ENCODE measurements at places on chromosomes 13 and 19.
A peak's percentile ranks its signal among the peaks of the same experiment; 100 is the strongest.

- DNase-seq: no peak
Measured at GRCh38 chr13:68749796-68750195, 1357.8 kb upstream of the ATXN8OS start.

- DNase-seq: no peak
Measured at GRCh38 chr19:29694161-29694560, 20.9 kb downstream of the C19orf12 start.

GRCh38 chr19:16335226-16335625 lies 10.6 kb downstream of the KLF2 start:
- DNase-seq: no peak

- DNase-seq: no peak
Measured at GRCh38 chr19:45160870-45161737, at the start of gene NKPD1. Gene NKPD1, minus strand, starts transcription at chr19:45160982. Its CDS starts 832 bp downstream, at chr19:45160150.

DNA sequence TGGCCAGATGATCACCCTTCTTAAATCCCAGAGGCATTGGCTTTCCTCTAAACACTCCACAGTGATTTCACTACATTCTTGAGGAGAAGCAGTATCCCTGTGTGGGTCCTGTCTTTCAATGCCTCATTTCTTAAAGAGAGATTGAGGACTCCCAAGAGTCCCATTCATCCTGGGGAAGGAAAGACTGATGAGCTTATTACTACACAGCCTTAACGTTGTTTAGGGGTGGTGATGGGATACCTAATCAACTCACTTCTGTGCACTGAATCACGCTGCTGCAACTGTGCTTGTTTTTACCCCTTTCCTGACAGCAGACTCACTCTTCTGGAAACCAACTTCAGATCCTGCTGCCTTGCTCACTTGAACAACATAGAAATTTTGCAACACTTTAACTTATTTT lies 203.1 kb downstream of the RGCC start:
- no peak for DNase-seq

- DNase-seq: no peak
Measured at GRCh38 chr19:18656337-18657086, 19.7 kb downstream of the KLHL26 start.

- DNase-seq: no peak
Measured at GRCh38 chr19:3024870-3025548, 4.1 kb downstream of the TLE2 start.

DNA sequence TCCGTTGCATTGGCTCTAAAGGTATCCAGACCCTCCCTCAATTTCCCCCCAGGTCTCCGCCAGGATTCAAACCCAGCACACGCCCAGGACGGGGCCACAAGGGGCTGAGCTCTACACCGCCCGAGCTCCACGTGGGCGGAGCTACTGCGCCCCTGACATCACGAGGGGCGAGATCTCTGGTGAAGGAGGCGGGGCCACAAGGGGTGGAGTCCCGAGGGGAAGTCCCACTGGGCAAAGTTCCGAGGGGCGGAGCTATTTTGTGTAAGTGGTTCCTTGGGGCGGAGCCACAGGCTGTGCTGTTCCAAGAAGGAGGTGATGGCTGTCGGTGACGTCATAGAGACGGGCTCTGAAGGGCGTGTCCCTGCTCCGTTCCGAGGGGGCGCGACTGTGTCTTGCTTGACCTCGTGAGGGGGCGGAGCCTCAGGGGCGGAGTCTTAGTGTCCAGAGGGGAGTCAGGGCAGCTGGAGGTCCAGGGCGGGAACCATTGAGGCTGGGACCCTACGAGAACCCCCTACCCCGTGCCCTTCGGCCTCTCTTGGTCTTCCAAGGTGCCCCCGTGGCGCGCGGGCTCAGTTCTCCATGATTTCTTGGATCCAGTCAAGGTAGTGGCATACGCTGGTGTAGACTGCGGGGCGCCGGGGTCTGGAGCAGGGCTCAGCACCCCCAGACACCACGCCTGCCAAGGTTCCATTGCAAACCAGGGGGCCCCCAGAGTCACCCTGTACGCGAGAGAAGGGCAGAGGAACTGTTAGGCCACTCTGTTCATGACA lies 1.3 kb upstream of the KLK8 start:
- DNase-seq: no peak

- DNase-seq: no peak
Measured at GRCh38 chr19:32647361-32647760, 27.6 kb downstream of the ANKRD27 start.

DNA sequence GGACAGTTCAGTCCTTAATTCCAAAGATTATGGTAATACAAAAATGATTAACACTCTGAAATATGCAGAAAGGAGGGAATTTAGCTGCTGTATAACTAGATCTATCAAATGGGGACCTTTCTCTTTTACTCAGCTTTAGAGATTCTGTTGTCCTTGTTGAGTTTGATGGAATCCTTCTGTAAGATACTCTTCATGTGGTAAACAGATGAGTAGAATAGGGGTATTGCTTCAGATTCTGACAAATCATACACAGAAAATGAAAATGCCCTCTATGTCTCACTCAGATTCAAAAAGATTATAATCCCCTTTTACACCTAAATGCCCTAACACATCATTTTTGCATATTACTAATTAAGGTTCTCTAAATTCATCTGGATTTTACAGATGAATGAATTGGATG lies 50.7 kb downstream of the ARHGAP35 start:
- DNase-seq: no peak

GRCh38 chr13:27497563-27498230 lies 47.3 kb upstream of the MTIF3 start:
- no peak for DNase-seq

- DNase-seq: no peak
Measured at GRCh38 chr19:9156304-9156703, 16.1 kb downstream of the ZNF317 start.

DNA sequence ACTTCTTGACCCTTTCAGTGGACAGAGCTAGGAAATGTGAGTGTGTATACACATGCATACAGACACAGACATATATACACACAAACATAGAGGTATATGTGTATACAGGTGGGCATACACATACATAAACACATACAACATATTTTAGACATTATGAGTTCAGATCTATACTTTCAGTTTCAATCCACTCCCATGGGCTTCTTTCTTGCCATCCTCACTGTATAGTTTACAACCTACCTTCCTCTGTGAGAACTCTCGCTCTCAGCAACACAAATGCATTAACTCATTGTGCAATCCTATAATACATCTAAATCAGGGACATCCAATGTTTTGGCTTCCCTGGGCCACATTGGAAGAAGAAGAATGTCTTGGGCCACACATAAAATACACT lies 21.2 kb upstream of the SCEL start:
- no peak for DNase-seq

GRCh38 chr13:38394777-38395496 lies 45.3 kb downstream of the UFM1 start:
- DNase-seq: no peak

DNA sequence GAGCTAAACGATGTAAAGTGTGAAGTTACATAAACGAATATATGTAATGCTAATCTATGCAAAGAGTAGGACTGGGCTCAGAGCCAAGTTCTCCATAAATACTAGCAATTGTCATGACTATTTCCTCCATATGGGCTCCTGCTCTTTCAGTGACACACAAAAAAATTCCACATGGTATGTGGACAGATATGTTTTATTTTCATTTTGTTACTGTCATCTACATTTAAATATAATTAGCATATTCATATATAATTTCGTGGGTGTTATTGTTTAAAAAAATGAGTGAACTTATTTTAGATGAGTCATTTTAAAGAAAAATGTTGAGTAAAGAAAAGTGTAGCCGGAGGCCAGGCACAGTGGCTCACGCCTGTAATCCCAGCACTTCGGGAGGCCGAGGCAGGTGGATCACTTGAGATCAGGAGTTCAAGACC lies 5.0 kb upstream of the IGSF23 start:
- DNase-seq: no peak

DNA sequence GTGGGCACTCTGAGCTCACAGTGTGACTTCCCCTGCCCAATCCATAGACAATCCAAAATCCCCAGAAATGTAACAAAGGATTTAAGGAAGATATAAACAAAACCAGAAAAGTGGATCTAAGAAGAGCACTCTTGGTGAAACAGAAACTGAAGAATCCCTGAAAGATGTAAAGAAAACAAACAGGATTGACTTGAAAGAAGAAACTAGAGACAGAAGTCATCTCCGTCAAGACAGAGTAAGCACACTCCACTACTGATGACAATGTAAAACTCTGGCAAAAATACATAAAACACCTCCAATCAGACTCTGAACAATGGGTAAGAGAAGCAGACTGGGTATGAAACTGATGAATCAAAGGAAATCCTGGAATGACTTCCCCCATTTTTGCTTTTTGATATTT lies 13.5 kb downstream of the TUBGCP3 start:
- DNase-seq: no peak

DNA sequence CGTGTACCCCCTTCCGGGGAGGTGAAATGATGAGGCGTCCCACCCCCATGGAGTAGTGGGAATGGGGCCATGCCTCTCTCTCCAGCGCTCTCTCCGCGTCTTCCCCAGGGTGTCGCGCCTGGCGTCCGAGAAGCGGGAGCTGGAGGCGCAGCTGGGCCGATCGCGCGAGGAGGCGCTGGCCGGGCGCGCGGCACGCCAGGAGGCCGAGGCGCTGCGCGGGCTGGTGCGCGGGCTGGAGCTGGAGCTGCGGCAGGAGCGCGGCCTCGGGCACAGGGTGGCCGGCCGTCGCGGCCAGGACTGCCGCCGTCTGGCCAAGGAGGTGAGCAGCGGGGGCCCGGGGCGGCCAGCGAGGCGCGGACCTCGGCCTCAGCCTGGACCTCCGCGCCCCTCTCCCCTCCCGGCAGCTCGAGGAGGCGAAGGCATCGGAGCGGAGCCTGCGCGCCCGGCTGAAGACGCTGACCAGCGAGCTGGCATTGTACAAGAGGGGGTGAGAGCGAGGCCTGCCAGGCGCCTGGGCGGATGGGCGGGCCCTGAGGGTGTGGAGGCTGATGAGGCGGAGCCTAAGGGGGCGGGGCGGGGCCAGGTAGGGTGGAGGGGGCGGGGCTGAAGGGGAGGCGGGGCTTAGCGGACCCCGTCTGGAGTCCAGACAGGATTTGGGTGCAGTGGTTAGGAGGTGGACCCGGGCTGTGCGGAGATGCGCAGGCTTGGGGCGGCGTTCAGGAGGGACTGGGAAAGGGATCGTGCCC lies 7.7 kb downstream of the PGLYRP1 start:
- DNase-seq: peak; percentile 44

DNA sequence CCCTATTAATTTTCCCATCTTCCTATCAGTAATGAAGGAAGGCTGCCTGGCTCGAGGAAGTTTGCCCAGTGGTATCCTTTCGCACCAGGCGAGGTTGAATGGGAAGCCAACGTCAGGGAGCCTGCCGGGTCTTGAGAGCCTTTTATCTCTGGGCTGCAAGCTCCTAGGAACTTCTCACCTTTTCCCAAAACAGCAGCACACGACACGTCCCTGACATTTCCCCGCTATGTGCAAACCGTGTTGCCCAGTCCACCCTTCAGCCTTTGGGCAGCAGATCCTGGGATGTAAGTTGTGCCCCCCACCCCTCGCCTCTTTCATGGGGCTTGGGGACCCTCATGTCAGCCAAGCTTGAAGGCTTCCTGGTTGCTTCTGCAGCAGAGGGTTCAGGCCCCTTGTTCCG lies 179.1 kb downstream of the ZNF536 start:
- no peak for DNase-seq

DNA sequence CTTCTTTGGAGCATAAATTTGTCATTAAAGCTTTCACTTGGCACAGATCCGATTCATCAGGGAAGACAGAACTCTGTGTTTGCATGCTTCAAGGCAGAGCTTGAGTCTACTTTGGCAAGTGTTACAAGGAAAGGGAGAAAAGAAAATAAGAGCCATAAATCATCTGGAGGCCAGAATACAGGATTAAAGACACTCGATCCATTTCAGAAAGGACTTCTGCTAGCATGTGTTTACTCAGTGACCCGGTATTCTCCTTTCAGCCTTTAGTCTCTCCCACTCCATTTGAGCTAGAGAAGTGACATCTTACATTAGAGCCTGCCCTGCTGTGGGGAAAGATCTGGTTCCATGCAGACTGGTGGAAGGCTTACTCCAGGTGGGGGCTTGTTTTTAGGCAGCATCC lies 306.4 kb downstream of the KLF5 start:
- no peak for DNase-seq

DNA sequence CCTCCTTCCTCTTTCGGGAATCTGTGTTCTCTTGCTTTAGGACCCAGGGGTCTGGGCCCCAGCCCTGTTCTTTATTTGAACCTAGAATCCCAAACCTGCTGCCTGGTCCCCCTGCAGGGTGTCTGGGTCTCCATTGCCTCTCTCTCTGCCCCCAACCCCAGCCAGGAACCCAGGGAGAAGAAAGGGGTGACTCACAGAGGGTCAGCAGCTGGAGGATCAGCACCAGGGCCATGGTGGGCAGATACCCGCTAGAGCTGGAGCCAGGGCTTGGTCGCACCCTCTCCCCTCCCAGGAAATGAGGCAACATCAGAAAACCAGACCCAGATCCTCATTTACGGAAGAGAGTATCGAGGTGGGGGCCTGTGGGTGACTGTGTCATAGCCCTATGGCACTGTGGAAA lies at the start of gene OSCAR:
Gene OSCAR (minus strand): TSS at position 243 of the 400 bp plus-strand sequence. CDS start 11 bp downstream, at position 232.
- DNase-seq: no peak

DNA sequence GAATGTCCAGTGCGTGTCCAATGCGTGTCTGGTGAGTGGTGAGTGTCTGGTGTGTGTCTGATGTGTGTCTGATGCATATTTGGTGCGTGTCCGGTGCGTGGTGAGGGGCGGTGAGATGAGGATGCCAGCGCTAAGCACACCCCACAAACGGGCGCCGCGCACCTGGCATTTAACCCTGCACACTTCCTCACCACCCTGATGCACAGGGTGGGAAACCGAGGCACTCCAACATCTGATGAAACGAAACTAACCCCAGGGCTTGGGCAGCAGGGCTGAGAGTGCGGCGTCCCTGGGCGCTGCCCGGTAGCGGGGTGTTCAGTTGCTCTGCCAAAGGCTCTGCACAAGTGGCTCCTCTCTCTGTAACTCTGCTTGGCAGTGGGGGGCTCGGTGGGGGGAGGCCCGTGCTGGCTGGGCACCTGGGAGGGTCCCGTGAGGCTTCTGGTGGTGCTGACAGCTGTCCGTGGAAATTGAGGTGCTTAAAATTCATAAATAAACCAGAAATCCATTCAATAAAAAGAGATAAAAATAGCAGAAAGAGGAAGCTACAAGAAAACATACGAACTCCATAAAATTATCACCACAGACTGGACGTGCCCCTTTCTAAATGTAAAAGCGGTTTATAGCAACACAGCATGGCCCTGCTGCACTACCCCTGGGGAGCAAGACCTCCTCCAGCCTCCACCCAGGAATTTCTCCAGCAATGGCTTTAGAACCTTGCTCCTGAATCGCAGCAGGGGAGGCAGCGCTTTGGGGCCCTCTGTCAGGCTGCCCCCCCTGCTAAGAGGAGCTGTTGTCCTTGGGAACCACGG lies 76.0 kb downstream of the RASA3 start:
- DNase-seq: no peak

DNA sequence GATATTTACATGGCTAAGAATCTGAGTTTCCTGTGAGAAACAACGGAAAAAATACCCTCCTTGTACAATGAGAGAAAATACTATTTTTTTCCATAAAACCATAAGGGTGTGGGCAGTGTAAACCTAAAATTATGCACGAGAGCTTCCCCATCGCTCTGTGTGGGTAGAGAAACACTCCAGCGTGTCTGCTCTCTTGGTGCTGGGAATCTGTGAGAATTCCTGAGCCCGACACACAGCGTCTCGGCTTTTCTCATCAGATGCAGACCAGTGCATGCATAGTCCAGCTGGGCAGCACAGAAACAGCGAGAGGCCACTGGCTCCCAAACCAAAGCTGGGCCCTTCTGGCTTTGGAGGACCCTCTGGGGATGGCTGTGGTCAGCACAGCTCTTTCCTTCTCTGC lies 12.0 kb downstream of the PLPP2 start:
- no peak for DNase-seq

- no peak for DNase-seq
Measured at GRCh38 chr13:28935104-28935503, 115.0 kb downstream of the MTUS2 start.
